ENCODE measurements at places on chromosomes 1 and 21.

- no peak for DNase-seq
These were observed 29.7 kb downstream of the PBX1 start for GRCh38 chr1:164588516-164589341.

DNA sequence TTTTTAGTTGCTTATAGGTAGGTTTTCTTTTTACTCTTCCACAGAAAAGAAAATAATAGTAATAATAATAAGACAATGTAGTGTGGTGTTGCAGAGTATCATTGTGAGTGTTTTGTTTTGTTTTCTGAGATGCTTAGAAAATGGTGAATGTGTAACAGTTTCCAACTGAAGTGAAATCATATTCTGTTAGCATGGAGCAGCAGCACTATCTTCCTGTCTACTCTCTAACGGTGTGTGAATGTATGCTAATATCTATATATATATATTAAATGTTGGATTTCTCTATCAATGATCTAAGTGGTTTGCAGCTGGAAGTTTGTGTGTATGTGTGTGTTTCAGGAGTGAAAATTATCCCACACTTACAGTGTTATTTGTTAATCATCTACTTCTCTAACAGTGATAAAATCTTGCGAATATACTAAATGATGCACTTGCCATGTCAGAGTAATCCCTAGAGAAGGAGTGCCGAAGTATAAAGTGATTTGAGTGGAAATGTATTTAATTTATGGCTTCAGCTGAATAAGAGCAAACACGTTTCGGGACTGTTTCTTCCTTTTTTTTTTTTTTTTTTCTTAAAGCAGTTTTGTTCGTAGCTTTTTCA, 377 bp downstream of the SAMD13 start:
- no peak for DNase-seq

DNA sequence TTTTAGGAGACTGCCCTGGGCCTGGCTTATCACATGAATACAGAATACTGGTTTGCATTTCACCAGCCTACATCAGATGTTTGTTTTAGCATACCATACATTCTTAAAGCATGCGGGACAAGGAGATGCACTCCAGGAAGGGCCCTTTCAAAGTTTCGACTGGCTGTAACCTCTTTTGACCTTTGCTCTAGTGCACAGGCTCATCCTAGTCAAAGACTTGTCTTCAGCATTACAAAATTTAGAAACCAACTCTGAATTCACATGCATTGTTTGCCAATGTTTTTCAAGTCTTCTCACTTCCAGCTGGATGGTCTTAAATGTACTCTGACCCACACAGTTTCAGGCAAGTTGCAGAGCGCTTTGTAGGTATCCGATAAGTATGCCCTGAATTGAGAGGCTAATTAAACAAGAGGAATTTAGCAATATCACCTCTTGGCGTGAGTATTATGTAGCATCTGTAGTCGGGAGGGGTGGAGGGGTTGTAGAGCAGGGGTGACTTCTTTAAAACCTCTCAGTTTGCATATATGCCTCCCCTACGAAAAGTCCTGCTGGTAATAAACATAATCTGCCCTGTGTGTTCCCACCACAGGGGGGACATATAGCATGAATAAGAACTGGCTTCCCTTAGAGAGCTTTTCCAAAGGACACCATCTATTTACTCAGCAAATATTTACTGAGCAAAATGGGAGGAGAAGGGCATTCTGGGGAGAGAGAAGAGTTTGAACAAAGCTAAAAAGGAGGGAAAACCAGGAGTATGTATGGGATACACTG, 24.4 kb upstream of the AHCYL1 start:
- DNase-seq, result peak; percentile 83

DNA sequence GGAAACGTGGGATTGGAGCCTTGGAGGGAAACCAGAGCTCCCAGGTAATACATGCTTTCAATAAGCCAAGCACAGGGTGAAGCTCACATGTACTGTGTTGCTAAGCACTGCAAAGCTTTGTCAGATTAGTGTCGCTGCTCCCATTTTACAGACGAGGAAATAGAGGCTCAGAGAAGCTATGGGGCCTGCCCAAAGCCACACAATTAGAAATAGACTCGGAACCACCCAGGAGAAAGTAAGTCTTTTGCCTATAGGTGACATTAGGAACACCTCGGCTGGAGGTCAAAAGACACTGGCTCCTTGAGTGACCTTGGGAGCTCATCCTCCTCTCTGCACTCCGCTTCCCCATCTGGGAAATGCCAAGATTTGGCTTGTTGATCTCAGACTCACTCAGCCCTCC, 175.6 kb upstream of the ZC3H12A start:
- no peak for DNase-seq

GRCh38 chr21:41507521-41508414, at the start of gene TMPRSS2:
Gene TMPRSS2, minus strand, starts transcription at chr21:41508158. Its CDS starts 10,025 bp downstream, at chr21:41498133.
- DNase-seq, result no peak

DNA sequence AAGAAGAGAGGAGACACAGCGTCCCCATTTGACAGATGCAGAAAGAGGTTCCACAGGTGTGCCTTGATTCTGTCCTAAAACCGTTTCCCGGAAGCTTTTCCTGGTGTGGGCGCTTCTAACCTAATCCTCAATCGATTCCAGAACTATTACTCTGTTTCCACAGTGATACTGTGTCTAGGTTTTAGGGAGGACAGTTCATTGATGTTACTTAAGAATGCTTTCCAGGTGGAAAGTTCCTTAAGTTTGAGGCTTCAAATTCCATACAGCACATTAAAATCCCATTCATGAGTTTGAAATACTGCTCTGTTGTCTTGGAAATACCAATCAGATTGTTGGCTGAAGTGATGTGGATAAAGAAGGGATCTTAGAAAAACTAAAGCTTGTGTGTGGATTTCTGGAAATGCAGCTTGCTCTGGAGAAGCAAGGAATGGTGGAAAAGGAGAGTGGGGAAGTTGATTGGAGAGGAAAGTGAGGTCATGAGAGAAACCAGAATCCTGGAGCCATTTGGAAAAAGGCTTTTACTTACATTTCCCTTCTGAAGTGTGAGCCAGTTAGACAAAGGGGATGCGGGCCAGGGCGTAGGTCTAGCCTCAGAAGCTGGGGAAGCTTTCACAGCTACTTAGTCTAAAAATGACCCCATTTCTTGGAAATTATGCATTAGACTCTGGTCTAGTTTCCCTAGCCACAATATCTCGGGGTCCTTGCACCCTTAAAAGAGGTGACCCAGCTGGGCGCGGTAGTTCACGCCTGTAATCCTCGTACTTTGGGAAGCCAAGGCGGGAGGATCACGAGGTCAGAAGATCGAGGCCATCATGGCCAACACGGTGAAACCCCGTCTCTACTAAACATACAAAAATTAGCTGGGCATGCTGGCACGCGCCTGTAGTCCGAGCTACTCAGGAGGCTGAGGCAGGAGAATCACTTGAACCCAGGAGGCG, 6.7 kb downstream of the ELF3 start:
- DNase-seq, result no peak

All from hepatic stellate cell (primary cell).